D721Med (cell line): ENCODE measurements at places on chromosomes 4 and X.

DNA sequence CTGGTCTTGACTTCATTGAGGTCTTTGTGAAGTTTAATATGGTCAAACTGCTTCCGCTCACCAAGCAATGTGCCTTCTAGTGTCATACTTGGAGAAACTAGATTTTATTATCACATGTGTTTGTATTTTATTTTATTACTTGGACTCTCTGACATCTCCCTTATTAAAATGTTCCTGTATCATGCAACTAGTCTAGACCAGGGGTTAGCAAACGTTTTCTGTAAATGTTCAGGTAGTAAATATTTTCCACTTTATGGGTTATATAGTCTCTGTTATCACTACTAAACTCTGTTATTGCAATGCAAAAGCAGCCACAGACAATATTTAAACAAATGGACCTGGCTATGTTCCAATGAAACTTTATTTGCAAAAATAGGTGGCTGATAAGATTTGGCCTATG, 443.8 kb downstream of the MID1IP1 start:
- no peak for DNase-seq

GRCh38 chrX:81174286-81174685, 27.4 kb downstream of the HMGN5 start:
- no peak for DNase-seq

GRCh38 chrX:130083107-130083490, 27.2 kb downstream of the ELF4 start:
- DNase-seq = no peak

GRCh38 chrX:80335062-80335830, 85.0 kb upstream of the TENT5D start:
- no peak for DNase-seq

- DNase-seq = no peak
Measured at GRCh38 chrX:78839711-78840110, 92.2 kb downstream of the LPAR4 start.

GRCh38 chr4:89700766-89701423, 136.1 kb downstream of the SNCA start:
- no peak for DNase-seq

DNA sequence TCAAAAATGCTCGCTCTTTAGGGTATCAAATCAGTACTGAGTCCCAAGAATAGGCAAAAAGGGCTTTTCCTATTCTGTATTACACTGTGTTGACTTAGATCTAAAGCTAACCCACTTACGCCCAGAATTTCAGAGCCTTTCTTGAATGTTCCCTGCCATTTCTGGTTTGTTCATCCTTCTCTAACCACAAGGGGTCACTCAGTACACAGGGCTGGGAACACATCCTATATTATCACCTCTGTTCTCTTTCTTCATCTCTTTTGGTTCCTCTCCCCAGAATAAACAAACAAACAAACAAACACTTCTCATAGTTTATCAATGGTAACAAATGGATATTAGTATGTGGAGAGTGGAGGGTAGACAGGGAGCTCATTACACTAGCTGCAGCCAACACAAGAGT, 25.5 kb upstream of the MORC4 start:
- no peak for DNase-seq

GRCh38 chrX:133943507-133943906, 41.9 kb downstream of the GPC3 start:
- no peak for DNase-seq

- no peak for DNase-seq
Measured at GRCh38 chr4:182231080-182231479, 12.1 kb upstream of the TENM3 start.

- no peak for DNase-seq
Measured at GRCh38 chrX:10008483-10009056, 41.4 kb downstream of the CLDN34 start.

GRCh38 chrX:147226801-147227200, 412.3 kb upstream of the CXorf51A start:
- DNase-seq = no peak

GRCh38 chrX:153973127-153974002, 811 bp downstream of the TMEM187 start:
- DNase-seq = no peak

GRCh38 chr4:55571806-55572205, 20.2 kb downstream of the PDCL2 start:
- DNase-seq = no peak

- no peak for DNase-seq
Measured at GRCh38 chrX:72620550-72621145, 48.0 kb upstream of the HDAC8 start.

DNA sequence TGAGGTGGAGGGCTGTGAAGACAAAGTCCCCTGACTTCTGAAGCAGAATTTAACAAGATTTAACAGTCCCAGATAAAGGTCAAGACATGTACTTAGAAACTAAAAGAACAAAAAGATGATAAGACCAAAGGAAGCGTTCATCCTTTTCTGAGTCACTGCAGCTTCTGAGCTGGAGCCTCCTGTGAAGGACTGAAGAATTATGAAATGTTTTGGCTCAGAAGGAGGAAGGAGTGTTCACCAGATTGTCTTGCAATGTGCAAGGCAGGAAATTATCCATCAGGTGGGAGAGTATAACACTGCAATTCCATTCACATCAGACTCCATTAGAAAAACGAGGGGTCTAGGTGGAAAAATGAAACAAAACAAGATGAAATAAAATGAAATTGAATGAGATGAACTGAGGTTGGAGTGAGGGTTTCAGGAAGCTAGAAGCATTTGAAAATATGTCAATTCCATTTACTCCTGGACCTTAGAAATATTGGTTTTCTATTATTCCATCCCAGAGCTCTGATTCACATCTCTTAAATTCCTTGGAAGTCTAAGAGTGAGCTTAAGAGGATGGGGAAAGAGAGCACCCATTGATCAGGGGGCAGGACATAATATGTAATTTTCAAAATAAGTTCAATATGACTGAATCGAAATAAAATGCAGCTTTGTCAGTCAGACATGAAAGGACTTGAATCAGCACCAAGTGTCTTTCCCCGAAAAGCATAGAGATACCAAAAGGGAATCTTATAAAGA, 186.1 kb upstream of the LNX1 start:
- DNase-seq = no peak

DNA sequence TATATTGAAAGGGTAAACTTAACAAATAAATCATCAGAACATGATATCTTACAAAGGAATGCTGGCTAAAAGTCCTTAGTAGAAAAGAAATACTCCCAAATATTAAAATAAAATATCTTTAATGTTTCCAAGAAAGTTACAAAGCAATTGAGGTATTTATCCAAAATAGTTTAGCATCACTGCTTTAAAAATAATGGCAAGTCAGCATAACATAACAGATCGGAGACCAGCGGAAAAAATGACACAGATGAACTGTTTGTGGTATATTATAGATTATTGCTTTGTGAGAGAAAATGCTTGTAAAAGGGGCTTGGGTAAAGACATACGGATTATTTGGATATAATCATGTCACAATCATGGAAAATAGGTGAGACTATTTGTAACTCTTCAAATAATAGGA, 168.5 kb upstream of the TEX13C start:
- no peak for DNase-seq

DNA sequence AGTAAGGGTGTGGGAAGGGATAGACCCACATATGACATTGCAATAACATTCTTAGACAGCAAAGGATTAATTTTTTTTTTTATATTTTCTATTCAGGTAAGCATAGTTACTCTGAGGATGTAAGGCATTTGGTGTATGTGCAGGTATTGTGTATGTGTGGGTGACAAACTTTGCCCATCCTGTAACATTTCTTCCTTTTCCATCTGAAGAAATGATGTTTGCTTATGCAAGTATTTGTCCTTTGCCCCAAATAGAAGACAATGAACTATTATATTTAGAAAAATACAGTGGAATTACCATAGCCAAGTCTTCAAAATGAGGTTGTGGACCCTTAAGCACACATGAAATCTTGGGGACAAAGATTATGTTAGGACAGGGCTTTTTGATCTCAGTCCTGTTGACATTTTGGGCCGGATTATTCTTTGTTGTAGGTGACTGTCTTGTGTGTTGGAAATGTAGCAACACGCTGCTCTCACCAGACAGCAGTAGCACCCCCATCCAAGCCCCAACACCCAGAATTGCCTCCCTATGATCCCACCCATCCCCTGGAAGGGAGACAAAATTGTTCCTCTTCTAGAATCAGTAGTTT, 1244.7 kb downstream of the STIM2 start:
- DNase-seq = no peak

- DNase-seq = no peak
Measured at GRCh38 chr4:162700815-162701361, 465.8 kb downstream of the NAF1 start.
